ENCODE measurements at places on chromosomes 6 and 20.

GRCh38 chr6:72999995-73000394 lies 225.3 kb downstream of the KHDC1L start:
- no peak overlapping the region for H3K4me3 ChIP-seq
- no peak for DNase-seq
- no peaks in the 10 kb centered on the region for H3K4me1 ChIP-seq

GRCh38 chr6:71248306-71248765 lies 40.3 kb upstream of the OGFRL1 start:
- no peak overlapping the region for H3K4me3 ChIP-seq
- H3K4me1 ChIP-seq: peaks cover 21% of the 10 kb centered on the region
- no peaks in the 10 kb centered on the region for H3K36me3 ChIP-seq

DNA sequence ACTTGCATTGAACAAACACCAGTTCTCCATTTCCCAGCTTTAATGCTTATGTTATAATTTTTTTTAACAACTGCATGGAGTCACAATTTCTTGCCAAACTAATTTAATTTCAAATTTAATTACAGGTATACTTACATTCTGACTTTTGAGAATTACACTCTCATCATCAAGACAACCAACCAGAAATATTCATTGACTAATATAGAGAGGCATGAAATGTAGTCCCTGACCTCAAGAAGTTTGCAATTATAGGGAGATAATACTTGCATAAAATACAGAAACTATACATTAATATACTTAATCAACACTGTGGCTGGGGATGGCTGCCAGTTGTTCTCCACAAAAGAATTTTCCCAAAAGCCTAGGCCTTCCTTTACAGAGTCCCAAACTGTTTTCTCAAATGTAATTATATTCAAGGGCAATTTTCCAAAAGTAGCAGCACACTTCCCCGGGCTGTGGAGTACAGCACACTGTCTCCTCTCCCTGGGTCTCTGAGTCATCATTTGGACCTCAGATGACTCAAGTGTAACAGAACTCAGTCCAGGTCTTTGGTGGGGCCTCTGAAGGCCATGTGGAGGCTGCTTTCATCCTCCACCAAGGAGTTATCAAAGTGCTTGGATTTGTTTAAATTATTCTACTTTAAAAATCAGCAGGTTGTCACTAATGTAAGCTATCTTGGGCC lies 114.1 kb downstream of the KIF16B start:
- no peak overlapping the region for H3K4me3 ChIP-seq
- H3K36me3 ChIP-seq: no peaks in the 10 kb centered on the region
- peaks cover 8% of the 10 kb centered on the region for H3K4me1 ChIP-seq
- no peaks in the 10 kb centered on the region for H3K27me3 ChIP-seq
- DNase-seq: peak; percentile 50

DNA sequence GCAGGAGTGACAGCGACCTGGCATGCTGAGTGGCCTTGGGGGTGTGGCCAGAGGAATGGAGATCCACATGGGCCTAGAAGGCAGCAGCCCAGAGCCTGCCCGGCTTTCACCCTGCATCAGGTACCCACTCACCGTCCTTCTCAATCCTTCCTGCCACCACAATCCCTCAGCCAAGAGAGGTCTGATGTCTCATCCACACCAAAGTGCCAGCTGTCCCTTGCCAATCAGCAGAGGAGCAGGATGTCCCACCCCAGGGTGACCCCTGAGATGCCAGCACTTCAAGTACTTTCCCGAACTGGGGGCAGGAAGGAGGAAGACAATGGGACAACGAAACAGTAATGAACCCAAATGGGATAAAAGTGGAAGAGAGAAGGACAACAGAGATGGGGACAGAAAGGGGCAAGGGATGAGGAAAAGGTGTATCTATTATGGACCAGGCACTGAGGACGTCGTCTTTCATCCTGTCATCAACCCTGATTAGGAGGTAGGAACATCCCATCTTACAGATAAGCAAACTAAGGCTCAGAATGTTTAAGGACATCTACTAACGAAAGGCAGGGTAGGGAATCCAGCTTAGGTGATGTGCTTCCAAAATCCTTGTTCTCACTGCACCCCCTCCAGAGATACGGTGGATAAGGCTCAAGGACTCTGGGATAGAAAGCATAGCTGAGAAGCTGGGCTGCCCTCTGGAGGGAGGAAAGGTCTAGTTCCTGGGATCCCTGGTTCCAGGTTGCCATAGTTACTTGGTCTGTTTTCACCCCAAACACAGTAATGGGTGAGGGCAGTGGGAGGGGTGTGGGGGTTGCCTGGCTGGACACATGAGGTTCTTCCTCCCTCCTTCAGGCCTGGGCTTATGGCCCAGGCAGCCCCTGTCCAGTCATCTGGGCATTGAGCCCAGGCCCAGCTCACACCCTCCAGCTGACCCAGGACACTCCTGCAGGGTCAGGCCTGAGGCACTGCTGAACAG lies 4.5 kb upstream of the TNXB start:
- H3K4me1 ChIP-seq: peaks cover 70% of the 10 kb centered on the region
- H3K27me3 ChIP-seq: no peaks in the 10 kb centered on the region
- H3K27ac ChIP-seq: peak overlapping the region; percentile 83

GRCh38 chr6:111757342-111757741 lies 115.9 kb downstream of the FYN start:
- peaks cover 40% of the 10 kb centered on the region for H3K4me1 ChIP-seq
- no peak overlapping the region for H3K27ac ChIP-seq
- H3K27me3 ChIP-seq: no peaks in the 10 kb centered on the region
- DNase-seq: no peak

DNA sequence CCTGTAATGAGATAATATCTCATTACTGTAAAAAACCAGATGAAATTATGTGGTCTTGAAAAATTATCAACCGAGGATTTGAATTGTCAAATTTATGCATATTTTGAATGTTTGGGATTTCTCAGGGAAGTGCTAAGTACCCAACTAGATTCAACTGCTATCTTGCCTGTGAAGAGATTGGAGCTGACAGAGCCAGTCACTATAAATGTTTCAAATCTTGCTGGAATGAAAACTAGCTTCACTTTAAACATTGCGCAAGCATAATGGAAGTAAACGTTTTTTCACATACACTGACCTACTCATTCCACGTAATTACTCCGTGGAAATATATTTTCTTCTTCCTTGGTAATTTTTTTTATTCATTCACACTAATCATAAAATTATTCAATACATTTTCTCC lies 46.7 kb downstream of the TMEM170B start:
- H3K36me3 ChIP-seq: no peaks in the 10 kb centered on the region
- DNase-seq: no peak
- H3K27me3 ChIP-seq: no peaks in the 10 kb centered on the region
- peaks cover 11% of the 10 kb centered on the region for H3K4me1 ChIP-seq
- H3K27ac ChIP-seq: no peak overlapping the region

- no peaks in the 10 kb centered on the region for H3K36me3 ChIP-seq
- H3K4me3 ChIP-seq: no peak overlapping the region
- DNase-seq: no peak
Measured at GRCh38 chr6:12911427-12911826, 194.9 kb downstream of the PHACTR1 start.

DNA sequence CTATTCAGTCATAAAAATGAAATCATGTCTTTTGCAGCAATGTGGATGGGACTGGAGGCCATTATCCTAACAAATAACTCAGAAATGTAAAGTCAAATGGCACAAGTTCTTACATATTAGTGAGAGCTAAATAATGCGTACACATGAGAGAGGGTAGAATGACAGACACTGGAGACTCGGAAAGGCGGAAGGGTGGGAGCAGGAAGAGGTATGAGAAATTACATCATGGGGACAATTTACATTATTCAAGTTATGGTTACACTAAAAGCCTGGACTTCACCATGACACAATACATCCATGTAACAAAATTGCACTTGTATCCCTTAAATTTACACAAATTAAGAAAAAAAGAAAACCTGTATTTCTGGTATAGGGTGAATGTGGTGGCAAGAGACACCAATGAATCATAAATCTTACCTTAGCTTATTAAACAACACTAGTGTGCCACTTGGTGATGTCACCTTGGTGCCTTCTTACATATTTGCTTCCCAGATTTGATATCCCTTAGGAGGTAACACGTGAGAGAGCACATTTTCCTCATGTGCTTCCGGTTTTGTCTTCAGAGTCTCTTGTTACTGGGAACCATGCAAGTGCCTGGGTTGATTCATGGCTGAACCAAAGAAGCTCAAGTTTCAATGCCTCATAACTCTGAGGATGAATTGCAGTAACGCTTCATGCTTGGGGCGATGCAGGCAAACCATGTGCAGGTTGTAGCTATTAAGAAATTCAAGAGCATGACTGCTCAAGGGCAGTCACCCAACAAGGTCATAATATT lies 84.6 kb downstream of the DCDC2 start:
- no peak overlapping the region for H3K4me3 ChIP-seq
- no peaks in the 10 kb centered on the region for H3K27me3 ChIP-seq
- H3K36me3 ChIP-seq: no peaks in the 10 kb centered on the region
- no peak overlapping the region for H3K27ac ChIP-seq
- H3K4me1 ChIP-seq: no peaks in the 10 kb centered on the region
- no peak for DNase-seq

DNA sequence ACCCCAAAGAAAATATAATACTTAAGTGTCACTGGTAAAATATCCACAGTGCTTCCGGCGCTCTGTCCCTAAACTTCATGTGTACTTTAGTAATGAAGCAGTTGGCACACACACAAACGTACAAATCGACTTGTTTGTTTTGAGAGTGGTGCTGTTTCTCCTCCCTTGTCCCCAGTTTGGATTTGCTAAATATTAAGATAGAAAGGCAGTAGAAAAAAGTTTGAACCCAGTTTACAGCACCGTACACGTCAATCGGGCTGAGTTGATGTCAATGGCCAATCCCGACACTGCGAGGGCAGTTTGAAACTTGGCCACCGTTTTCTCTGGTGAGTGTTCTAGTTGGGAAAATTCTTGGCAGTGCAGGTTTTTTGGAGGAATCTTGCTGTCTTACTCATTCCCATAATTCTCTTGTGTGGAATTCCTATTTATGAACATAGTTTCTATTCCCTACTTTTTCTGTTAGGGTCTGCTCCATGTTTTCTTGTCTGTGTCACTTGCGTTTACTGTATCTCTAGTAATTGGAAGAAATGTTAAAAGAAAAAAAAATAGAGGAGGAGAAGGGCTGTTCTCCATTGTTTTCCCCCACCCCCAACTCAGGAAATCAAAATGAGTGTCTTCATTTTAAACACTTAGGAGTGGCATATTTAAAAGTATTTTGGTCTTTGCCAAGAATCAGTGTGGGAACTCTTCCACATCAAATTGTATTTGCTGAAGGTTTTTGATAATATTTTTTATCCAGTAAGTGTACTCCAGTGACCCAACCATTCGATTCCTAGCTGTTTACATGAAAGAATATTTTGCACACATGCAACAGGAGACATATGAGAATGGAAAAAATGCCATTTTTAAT lies 72.3 kb downstream of the OR2B2 start:
- no peak for DNase-seq
- no peaks in the 10 kb centered on the region for H3K36me3 ChIP-seq
- H3K4me1 ChIP-seq: peaks cover 30% of the 10 kb centered on the region
- peak overlapping the region; percentile 70 for H3K4me3 ChIP-seq

DNA sequence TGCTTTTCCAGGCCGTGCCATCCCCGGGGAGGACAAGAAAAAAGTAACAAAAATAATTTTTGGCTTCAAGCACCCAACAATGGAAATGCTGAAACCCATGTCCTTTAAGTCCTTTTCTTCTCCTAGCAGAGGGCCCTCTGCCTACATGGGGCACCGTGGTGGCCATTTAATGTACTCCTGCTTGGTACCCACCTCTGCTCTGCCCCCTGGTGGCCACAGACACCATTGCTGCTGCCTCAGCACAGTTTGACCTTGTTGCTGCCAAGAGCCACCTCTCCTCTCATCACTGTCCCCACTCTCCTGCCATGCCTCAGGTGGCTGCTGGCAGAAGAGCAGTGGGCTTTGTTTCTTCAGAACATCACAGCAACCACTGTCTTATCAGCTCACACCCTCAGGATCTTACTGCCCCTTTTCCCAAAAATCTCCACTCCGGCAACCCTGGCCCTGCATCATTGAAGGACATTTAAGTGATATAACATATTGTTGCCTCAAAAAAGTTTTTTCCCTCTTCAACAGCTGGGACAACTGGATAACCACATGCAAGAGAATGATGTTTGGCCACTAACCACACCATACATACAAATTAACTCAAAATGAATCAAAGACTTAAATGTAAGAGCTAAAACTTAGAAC lies 12.9 kb upstream of the ARMC2 start:
- no peaks in the 10 kb centered on the region for H3K27me3 ChIP-seq
- peaks cover 9% of the 10 kb centered on the region for H3K4me1 ChIP-seq
- DNase-seq: peak; percentile 95
- no peaks in the 10 kb centered on the region for H3K36me3 ChIP-seq
- no peak overlapping the region for H3K4me3 ChIP-seq

DNA sequence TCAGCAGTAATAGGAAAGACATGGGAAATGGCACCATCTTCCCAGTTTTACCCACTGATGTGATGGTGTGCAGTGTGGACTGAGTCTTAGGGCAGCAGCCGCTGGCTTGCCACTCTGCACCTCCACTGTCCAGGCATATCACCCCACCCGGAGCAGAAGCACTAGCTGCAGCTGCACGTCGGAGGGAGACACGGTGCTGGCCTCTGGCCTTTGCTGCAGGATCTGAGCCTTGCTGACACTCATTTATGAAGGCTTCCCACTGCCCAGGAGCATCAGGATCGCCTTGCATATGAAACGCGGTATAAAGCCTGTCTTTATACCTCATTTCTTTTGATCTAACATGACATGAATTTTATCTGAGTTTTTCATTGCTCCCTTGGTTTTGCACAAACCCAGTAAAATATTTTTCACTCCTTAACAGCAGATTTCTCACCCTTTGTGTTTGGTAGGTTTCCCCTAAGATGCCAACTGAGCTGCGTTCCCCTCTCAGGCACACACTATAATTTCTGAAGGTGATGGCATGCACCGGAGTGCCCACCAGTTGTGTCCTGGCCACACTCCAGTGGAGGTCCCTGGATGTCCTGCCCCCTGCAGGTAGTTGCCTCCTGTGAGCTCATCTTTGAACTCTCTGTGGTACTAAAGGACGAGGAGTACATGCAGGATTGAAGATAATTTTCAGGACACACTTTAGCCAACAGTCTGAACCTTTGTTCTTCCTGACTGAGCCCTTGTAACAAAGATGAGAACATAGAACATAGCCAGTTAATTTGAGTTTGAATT lies 9.0 kb upstream of the EXOC2 start:
- H3K27me3 ChIP-seq: no peaks in the 10 kb centered on the region
- H3K4me3 ChIP-seq: no peak overlapping the region
- no peak overlapping the region for H3K27ac ChIP-seq
- no peak for DNase-seq
- no peaks in the 10 kb centered on the region for H3K36me3 ChIP-seq
- H3K4me1 ChIP-seq: peaks cover 5% of the 10 kb centered on the region

DNA sequence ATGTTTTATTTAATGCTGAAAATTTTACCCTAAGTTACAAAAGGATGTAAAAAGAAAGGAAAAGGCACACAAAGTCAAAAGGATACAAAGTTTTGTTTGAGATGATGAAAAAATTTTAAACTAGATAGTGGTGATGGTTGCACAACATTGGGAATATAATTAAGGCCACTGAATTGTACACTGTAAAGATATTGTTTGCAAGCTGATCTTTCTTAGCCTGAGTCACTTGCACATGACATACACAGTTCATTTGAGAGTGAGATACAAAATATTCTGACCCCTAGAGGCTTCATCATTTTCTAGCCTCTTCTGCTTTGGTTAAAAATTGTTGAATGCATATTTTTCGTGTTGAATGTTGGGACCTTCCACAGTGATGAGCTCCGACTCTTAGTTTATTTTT lies 462.6 kb downstream of the HDGFL1 start:
- no peaks in the 10 kb centered on the region for H3K4me1 ChIP-seq
- H3K27me3 ChIP-seq: no peaks in the 10 kb centered on the region
- H3K4me3 ChIP-seq: no peak overlapping the region
- H3K27ac ChIP-seq: no peak overlapping the region
- H3K36me3 ChIP-seq: no peaks in the 10 kb centered on the region
